ENCODE measurements at places on chromosomes 12 and 14.

GRCh38 chr14:94971750-94972149 lies 185.6 kb downstream of the DICER1 start:
- DNase-seq, result no peak

GRCh38 chr12:109563291-109564284 lies 9.7 kb downstream of the MMAB start:
- DNase-seq, result no peak

DNA sequence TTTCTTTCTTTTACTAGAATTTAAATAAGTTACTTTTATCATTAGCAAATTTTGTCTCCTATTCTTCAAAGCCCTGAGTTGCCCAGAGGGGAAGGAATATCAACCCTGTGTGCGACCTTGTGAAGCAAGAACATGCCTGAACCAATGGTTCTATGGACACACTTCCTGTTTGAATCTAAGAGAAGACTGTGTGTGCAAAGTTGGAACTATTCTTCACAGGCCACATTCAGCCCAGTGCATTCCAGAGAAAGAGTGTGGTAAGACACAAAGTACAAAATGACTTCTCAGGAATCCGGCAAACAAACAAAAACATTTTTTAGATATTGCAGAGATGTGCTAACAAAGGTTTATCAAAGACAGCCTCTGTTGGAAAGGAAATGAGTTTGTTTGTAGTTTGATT lies 90.8 kb upstream of the PTPRQ start:
- DNase-seq, result no peak

GRCh38 chr12:54300225-54300731 lies 537 bp downstream of the NFE2 start:
- DNase-seq, result no peak

- no peak for DNase-seq
Measured at GRCh38 chr14:68263563-68264259, 444.1 kb downstream of the RAD51B start.

GRCh38 chr12:108629824-108630476 lies 3.7 kb downstream of the SELPLG start:
- no peak for DNase-seq

Data from DMS153 (cell line).